Activated T-helper 2 cell treated with anti-CD3 and anti-CD28 coated beads, Interferon-gamma antibody, Interleukin-2, Interleukin-4, amounts not matched to agents 10 μg/mL and 5 μg/mL and 100 μg/mL, durations not matched to agents 14 hours and 24 hours and 36 hours (primary cell): ENCODE measurements at places on chromosomes 1 and 21. TPM values are rescaled to one million over a fixed set of nuclear protein-coding genes. Genes with fewer than 3 reads are reported as not detected.

DNA sequence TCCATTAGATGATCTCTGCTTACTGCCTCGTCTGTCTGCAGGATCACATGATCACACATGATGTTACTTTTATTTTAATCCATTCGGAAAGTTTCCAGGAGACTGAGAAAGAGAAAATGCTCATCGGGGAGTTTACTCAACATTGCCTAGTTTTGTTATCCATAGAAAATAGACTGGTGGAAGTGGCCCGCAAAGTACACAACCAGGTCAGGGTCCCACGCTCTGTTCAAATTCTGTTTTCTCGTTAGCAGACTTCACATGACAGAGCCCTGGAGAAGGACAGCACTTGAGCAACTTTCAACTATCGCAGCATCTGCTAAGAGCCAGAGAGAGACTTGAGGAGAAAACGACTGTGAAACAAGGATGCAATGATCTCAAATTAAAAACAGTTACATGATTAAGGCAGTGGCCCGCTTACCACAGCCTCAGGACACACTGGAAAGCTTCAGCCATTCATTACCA lies 44.2 kb downstream of the ADAMTS1 start:
- DNase-seq = no peak

GRCh38 chr1:108815566-108815965 lies 41.3 kb downstream of the AKNAD1 start:
- no peak for DNase-seq

DNA sequence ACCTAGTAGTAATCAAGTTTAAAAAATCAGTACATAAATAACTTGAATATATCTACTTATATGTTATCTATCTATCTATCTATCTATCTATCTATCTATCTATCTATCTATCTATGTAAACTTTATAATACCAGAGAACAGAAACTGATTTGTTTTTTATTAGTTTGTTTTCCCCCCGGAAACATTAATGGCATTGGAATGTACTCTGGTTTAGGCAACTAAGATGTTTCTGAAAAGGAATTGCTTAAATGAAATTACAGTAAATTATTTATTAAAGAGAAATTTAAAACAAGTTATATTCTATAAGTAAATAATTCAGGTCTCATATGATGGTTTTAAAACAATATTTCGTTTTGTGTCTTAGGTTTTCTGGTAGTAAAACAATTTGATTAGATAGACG lies 681.0 kb upstream of the ADAMTS5 start:
- no peak for DNase-seq

- peak; percentile 23 for DNase-seq
These were observed 50.2 kb upstream of the TSHB start for GRCh38 chr1:114979278-114979891.

- no peak for DNase-seq
These were observed 69.6 kb downstream of the HSPA13 start for GRCh38 chr21:14313300-14313699.

- DNase-seq = peak; percentile 44
These were observed 32.5 kb downstream of the PEX14 start for GRCh38 chr1:10507111-10507879.

GRCh38 chr21:26795866-26796329 lies 49.3 kb downstream of the ADAMTS1 start:
- DNase-seq = no peak

DNA sequence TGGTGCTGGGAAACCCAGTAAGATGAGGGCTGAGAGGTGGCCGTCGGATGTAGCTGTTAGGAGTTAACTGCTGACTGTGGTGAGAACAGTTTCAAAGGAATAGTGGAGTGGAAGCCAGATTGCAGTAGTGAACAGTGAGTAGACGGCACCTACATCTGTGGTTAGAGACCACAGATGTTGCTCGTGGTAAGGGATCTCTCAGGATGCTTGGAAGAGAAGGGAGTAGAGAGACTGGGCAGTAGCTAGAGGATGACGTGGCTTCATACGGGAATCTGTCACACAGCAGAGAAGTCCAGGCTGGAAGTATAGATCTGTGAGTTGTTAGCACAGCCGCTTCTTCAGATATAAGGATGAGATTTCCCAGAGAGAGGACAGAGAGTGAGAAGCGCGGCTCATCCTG lies 7.8 kb upstream of the ARTN start:
- no peak for DNase-seq

DNA sequence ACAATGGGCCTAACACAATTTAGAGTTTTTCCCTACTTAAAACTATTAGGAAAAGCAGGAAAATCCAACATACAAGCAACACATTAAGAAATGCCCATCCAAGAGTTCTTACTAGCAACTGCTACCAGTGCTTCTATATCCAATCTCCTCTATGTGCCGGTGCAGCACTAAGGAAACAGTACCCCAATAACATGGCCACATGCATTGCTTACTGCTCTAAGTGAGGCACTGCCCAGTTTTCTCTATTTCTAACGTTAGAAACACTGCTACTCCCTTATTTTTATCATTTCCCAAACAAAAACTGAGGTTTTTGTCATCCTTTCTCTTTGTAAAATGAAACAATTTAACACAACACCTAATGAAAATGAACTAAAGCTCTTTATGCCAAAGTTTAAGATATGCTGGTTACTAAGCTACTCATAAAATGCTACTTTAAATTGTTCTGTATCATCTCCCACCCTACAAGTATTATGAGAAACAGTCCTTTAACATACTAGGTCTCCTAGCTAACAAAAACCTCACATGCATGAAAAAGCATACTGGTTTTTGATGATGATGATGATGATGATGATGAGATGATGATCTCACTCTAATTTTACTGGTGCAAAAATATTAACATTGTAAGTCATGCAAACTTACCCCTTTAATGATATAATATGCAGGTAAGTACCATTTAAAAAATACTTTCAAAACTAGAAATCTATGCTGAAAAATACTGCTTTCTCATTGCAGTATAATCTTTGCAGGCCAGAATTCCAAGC lies 90.7 kb upstream of the TTC39A start:
- no peak for DNase-seq

DNA sequence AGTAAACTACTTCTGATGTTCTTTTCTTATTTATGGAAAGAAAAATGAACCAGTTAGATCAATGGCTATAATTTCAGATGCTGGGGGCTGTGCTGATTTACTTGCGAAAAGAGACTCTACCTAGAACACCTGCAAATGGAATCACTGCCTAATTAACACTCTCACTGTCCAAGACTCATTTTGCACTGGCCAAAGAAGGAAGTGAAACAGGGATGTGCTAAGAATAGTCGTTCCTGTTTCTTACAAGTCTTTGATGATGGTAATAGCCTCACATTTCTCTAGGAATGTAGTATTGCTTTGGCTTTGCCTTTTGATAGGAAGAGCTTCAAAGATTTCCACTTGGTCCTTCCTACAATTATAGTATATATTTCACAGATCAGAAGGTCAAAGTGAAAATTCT lies 12.7 kb upstream of the TSNAX start:
- no peak for DNase-seq

DNA sequence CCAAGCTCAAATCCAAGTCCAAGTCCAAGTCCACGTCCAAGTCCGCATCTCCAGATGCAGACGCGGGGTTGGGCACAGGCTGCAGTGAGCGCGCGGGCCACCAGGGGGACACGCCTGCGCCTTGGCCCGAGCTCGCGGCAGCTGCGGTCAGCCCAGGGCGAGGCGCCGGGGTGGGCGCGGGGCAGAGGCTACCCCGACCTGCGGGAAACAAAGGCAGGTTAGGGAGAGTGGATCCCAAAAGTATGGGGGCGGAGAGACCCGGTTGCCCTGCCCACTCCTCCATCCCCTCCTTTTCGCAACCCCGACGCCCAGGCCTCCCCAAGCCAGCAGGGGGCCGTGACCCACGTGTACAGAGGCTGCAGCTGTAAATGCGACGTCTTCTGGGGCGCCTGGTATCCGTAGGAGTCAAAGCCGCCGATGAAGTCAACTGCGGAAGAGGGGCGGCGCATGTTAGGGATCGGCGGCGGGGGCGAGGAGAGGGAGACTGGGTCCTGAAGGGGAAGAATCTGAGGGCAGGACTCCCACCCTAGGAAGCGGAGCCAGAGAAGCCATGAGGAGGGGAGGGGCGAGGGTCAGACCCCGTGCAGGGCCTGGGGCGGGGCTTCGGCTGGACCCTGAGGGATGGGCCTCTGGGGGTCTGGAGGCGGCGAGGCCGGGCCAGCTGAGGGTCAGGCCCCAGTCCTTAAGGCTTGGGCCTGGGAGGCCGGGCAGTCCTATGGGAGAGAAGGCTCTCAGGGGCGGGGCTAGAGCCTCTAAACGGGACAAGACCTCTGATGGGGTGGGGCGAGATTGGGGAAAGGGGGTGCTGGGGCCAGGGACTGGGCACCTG lies 58.0 kb downstream of the NKAIN1 start:
- DNase-seq = peak; percentile 41

GRCh38 chr21:28083350-28083749 lies 909.3 kb downstream of the LTN1 start:
- no peak for DNase-seq

DNA sequence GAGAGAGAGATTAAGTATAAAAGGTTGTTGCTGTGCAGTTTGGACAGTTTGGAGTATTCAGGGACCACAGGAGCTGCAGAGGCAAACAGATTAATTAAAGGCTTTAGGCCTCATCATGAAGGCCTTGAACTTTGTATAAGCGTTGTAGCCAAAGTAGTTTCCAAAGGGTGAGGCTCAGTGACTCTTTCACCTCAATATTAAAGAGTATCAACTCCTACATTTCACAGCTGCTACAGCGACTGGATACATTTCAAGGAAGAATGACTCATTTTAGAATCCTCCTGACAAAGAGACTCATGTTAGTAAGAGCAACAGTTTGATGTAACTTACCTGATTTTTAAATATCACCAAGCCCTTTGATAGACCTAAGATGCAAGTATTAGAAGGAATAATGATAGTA lies 355.5 kb downstream of the HLX start:
- DNase-seq = no peak

DNA sequence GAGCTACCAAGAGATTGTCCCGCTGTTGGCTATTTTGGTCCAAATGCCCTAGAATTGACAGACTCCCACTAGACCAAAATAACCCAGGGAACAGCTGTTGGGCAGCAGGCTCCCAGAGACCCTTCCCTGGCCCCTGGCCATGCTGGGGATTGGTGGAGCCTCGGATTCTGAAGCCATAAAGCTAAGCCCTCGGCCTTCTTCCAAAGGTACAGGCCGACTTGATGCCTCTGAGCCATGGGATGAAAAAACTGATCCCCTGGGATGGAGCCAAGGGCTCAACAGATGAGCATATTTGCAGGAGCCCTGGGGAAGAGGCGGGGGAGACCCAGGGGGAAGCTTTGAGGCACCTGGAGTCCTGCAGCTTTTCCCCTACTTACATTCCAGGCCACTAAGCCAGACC lies 1.0 kb upstream of the LRRC38 start:
- no peak for DNase-seq

- no peak for DNase-seq
These were observed 103.2 kb upstream of the DYNLT5 start for GRCh38 chr1:66648901-66649595.

- no peak for DNase-seq
These were observed 195.7 kb upstream of the PTBP2 start for GRCh38 chr1:96525657-96526557.

GRCh38 chr1:114725230-114725629 lies 8.7 kb upstream of the NRAS start:
- no peak for DNase-seq

DNA sequence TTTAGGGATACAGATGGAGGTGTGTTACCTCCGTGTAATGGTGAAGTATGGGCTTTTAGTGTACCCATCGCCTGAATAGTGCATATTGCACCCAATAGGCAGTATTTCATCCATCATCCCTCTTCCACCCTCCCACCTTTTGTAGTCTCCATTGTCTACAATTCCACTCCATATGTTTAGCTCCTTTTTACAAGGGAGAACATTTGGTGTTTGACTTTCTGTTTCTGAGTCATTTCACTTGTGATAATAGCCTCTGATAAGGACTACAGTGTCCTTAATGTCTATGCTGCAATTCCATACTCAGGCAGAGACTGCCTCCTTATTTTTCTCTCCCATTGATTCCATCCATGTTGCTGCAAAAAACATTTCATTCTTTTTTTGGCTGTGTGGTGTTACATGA lies 48.7 kb downstream of the OVGP1 start:
- no peak for DNase-seq

DNA sequence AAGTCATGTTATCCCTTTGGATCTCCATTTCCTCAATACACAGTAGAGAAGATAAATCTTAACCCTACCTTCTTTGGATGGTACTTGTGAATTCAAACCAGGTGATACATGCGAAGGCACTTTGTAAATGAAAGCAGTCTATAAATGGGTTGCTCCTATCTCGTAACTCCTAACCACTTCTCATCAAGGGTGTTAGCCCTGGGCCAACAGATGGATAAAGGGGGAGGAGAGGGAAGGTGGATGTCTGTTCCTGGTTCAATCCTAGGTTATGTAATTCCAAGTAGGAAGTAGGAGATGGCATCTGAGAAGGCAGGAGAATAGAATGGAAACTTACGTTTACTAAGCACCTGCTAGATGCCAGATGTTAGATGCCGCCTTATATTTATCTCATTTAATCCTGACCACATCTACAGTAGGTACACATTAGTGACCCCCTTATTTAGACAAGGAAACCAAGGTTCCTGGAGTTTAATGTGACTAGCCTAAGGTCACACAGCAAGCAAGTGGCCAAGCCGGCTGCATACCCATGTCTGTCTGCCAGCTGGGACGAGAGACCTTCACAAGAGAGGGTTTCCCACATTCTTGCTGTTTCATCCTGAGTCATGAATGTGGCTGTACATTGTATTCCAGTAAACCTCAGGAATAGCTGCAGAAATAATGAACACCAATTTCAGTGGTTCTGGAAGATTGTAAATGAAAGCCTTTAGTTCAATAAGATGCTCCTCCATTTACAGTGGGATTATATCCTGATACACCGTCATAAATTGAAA lies 47.7 kb downstream of the ELAVL4 start:
- DNase-seq = no peak

DNA sequence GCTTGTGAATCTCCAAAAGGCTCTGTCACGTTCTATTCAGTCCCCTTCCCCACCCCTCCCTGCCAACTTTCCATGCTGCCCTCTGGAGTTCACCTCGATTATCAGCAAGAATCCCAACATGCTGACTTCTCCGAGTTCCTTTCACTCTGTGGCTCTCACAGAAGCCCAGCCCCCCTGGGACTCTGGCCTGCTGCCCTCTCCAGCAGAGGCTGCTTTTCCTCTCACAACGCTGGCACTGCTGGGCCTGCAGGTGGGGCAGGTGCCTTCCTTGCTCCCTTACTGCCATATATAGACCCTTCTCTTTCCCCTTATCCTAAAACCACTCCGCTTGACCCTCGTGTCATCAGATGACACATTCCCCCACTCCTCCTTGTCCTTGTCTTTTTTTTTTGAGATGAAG lies 10.2 kb upstream of the RNF186 start:
- no peak for DNase-seq

The PLA2G2F gene
- total RNA-seq = not detected in 2 replicates

The GOLT1A gene
- total RNA-seq = 0.21 TPM in 1 of 2 replicates, not detected in the other

The VPS26C gene
- 58.0 and 59.4 TPM in 2 replicates for total RNA-seq

The OR6N1 gene
- not detected in 2 replicates for total RNA-seq

The TRIM67 gene
- total RNA-seq = not detected in 2 replicates

The IFNGR2 gene
- 14.5 and 16.2 TPM in 2 replicates for total RNA-seq

The CD247 gene
- 193 and 196 TPM in 2 replicates for total RNA-seq

The LCE1A gene
- not detected in 2 replicates for total RNA-seq
